Skeletal muscle tissue (tissue), 5 donors: ENCODE measurements at places on chromosomes 16 and 17. TPM values are rescaled to one million over a fixed set of nuclear protein-coding genes. Genes with fewer than 3 reads are reported as not detected.

Gene C16orf92
- not detected for total RNA-seq

Gene CLDN9
- total RNA-seq, result not detected

Gene SMIM5
- 3.7 TPM for total RNA-seq

Gene TEPSIN
- 5.2 TPM for total RNA-seq

Gene PIPOX
- 1.0 TPM for total RNA-seq

Gene GPR142
- not detected for total RNA-seq

Gene NTN3
- 5.2 TPM for total RNA-seq

Gene SYT17
- 2.6 TPM for total RNA-seq

Gene C16orf87
- total RNA-seq, result 11.0 TPM

Gene FOXC2
- total RNA-seq, result under 0.01 TPM
